ENCODE measurements at places on chromosomes 11 and 22.
A peak's percentile ranks its signal among the peaks of the same experiment; 100 is the strongest.

DNA sequence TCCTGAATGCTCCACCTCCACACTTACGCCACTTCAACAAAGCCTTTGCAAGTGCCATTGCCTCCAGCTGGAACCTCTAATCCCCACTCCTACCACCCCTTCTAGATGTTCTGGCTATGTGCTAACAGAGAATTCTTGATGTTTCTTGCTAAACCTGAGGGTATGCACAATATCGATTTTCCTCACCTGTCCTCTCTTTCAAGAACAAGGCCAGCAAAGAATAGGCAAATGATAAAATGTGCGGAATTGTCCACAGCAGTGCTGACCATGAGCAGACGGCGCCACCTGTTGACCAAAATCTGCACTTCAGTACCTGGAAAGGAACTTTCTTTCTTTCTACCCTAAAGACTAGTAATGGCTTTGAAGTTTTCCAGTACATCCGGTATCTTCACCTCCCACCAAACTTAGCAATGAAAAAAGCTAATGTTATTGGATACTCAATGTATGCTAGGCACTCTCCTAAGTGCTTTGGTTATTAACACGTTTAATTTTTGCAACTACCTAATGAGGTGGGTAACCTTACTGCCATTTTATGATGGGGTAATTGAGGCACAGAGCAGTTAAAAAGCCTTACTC, 3.4 kb downstream of the TIMM10 start:
- peak; percentile 62 for DNase-seq

- DNase-seq: peak; percentile 37
Measured at GRCh38 chr11:62792202-62792575, 383 bp upstream of the TMEM223 start.

DNA sequence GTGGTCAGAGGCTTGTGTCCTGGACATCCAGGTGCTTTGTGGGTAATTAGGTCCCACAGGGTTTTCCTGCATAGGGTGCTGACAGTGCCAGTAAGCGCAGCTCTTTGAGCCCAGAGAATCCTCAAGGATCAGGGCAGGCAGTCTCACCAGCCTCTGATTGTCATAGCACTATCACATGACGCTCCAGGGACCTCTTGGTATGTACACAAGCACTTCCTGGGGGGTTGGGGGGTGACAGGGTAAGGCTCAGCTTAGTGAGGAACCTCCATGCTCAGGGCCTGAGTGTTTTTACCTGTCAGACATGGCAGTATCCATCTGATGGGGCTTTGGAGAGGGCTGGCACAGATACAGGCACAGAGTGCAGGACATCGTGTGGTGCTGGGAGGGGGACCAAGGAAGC, 27.9 kb upstream of the SUSD2 start:
- DNase-seq: peak; percentile 14

- no peak for DNase-seq
Measured at GRCh38 chr11:11032066-11032465, 174.2 kb upstream of the ZBED5 start.

GRCh38 chr22:42642806-42643633, 2.6 kb upstream of the ATP5MGL start:
- no peak for DNase-seq

DNA sequence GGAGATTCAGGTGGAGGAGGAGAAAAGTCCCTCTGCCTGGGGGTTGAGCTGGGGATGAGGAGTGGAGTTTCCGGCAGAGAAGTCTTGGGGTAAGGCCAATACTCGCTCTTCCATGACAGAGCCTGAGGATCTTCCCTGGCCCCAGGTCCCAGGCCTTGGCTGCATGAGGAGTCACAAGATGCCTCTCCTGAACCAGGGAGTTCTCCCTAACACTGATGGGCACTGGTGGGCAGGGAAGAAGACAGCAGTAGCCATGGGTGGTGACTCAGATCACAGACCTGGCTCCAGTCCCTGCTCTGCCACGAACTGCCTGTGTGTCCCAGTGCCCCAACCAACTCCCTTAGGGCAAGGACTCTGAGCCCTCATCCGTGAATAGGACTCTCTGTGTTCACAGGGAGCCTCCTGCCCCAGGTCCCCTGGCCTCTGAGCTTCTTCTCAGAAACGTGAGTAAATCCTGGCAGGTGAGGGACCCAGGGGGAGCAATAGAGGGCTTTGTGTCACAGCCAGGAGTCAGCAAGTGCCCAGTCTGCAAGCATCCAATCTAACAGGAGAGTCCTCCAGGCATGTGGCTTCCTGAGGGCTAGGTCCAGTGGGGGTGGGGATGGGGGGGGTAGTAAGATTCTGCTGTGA, 45.5 kb upstream of the FTH1 start:
- no peak for DNase-seq

DNA sequence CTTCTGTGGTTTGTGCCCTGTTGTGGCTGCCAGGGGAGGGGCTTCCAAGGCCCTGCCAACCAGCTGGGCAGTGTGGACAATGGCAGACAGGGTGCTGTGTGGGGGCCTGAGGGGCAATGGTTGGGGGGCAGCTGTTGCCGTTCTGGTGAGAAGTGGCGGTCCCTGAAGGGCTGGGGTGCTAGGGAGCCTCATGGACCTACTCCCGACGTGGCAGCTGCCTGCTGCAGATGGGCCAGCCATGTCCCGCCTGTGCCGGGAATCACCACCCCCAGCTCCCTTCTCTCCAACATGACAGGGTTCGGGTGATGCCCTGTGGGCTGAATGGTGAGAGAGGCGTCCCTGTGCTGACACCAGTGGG, 74.2 kb downstream of the KCNQ1 start:
- DNase-seq: no peak

DNA sequence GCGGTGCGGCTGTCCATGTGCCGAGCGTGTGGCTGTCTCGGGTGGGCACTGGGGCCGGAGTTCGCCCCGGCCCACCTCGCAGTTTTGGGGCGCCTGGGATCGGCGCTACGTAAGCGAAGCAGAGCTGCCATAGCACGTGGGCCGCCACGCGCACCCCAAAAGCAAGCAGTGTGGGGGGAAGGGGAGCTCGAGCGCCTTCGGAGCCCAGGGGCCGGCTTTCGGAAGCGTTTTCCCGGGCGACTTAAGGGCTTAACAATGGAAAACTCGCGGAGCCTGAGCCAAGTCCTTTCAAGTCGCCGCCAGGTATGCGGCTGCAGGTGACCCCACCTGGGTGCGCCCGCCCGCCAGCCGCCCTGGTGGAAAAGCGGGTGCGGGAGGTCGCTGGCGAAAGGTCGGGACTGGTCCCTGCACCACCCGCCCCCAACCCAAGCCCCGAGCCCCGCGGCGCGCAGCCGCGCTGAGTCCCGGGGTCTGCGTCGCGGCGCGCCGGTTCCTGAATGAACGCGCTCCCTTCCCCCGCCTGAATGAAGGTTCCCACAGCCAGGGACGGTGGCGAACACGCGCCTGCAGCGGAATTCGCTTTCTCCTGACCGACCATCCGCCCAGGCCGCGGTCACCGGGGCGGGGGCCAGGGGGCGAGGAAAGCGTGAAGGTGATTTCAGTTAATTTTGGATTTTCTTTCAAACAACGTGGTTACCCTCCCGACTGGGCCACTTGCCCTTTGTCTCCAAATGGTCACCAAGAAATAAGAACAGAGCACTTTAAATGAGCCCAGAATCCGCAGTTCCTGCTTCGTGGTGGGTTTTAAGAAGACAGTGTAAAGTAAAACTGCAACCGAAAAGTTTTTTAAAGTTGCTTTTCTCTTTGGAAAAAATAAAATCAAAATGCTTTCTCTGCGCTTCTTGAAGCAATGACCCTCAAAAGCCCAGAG, 2.8 kb upstream of the CCND1 start:
- DNase-seq: no peak

- no peak for DNase-seq
Measured at GRCh38 chr22:38397189-38398085, 57.6 kb downstream of the KCNJ4 start.

DNA sequence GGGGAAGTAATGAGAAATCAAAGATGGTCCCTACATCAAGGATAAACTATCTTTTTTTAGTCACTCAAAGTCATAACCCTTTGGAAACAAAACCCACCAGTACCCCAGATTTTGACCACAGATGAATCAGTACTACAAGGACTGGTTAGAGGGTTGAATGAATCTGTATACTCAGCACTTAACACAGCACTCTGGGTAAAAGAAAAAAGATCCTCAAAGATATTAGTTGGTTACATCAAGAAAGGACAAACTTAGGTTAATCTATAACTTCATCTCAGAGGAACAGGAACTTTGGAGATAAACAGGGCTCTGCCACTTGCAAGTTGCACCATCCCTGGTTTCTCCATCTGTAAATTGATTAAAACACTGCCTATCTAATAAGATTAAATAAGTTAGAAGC, 18.8 kb downstream of the SC5D start:
- DNase-seq: no peak

Data from effector CD8-positive, alpha-beta T cell (primary cell).